ENCODE measurements at places on chromosomes 7 and 10.

DNA sequence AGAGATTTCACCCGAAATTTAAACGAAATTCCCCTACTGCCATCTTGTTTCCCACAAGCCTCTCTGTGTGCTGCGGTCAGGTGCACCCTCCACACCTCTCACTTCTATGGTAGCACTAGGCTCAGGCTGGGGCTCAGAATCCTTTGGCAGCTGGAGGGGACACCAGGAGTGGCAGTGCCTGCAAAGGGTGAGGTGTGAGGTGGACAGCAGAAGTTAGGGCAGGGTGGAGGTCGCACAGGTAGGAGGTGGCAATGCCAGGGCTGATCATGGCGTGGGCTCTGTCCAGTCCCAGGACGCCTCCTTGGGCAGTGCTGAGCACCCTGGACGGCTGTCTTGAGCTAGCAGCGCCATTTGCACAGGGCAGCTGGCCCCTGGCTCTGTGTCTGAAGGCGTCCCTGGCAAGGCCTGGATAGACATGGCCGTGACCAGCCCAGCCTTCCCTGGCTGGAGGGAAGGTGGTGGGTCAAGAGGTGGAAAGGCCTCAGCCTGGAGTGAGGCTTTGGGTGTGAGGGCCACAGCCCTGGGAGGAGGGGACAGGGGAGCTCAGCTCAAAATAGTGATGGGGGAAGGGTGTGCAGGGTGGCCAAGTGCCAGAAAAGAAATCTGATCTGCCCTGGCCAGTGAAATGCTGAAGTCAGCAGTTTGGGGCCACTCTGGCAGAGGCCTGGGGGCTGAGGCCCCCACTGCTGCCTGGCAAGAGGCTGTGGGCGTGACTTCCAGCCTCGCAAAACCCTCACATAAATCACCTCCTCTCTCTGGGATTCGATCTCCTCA is 40.0 kb downstream of the ZCCHC24 start:
- DNase-seq = no peak

GRCh38 chr7:74518041-74518440 is 64.3 kb downstream of the GTF2IRD1 start:
- DNase-seq = no peak

DNA sequence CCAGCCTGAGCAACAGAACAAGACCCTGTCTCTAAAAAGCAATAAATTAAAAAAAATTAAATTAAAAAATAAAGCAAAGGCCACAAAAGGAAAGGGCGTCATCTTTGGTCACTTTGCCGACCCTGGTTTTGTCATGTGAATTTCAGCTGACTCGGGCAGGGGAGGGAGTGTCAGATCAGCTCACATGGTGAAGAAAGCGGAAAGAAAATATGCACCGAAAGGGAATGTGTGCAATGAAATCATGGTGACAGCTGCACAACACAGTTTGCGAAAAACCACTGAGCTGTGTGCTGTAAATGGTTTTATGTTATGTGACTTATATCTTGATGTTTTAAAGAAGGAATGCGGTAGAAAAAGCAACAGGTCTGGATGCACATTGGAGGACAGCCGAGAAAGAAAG is 39.8 kb downstream of the RCC1L start:
- no peak for DNase-seq

DNA sequence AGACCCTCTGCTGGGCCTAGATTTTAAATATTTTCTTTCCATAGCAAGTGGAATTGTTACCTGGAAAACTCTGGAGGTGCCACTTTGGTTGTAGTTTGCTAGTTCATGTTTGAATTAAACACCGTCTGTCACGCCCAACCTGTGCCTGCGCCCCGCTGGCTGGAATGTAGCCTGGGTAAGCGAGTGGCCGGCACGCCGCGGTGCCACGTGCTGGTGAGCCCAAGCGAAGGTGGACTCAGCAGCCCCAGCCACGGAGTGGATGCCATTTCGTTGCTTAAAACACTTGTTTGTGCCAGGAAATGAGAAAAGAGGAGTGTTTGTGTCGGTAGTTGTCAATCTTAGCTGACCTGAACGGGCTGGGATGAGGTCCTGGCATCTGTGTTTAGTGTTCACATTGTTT is 2.7 kb downstream of the GET4 start:
- no peak for DNase-seq

DNA sequence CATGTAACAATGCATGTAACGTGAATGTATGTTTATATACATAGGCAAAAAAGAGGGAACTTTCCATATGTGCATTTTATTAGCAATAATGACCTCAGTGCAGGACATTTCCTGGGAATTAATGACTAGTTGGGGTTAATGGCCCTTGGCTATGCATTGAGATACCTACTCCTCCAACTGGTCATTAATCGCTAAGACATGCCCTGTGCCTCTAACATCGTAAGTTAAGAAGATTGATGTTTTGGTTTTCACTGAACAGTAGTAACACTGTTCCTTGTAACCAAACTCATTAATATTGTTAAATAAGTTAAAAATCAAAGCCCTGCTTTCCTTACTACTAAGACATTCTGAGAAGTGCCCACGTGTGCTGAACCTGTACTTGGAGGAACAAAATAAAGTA is 61.7 kb downstream of the SEMA3D start:
- DNase-seq = no peak

GRCh38 chr10:127945341-127945758 is 38.4 kb downstream of the PTPRE start:
- DNase-seq = no peak

DNA sequence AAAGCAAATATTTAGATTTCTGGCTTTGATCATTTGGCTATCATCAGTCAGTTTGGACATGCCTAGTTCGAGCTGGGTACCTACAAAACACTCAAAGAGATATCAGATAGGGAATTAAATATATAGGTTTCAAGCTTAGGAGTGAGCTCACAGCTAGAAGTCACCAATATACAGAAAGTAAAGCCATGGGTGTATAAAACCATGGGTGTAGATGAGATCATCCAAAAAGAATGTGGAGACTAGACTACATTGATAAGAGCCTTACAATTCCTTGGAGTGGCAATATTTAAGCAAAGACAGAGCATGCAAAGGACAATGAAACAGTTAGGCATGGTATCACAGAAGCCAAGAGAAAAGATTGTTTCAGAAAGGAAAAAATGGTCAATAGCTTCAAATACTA is 7.2 kb upstream of the RALA start:
- no peak for DNase-seq

- DNase-seq = peak; percentile 50
Observed at GRCh38 chr7:107167483-107168232, 1.1 kb upstream of the HBP1 start.

DNA sequence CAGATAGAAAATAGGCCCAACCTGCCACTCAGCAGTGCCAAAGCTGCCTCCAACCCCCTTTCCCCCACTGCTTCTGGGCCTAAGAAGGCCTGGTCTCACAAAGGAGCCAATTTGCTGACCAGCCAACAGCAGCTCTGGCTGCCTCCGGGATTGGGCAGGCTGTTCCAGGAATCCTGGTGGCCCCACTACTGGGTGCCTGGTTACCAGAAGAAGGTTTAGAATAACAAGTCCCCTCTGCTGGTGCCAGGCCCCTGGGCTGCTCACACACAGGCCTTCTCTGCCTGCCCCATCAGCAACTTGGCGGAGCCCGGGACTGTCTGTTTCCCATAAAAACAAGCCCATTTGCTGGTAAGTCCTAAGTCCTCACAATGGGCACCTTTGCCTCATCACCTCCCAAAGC is 1.2 kb downstream of the PHKG1 start:
- no peak for DNase-seq

GRCh38 chr7:155810770-155811559 is 1.3 kb downstream of the SHH start:
- no peak for DNase-seq

- no peak for DNase-seq
Observed at GRCh38 chr10:114279289-114279688, 40.2 kb downstream of the VWA2 start.

GRCh38 chr10:1035201-1035600 is 9.5 kb upstream of the IDI2 start:
- no peak for DNase-seq

DNA sequence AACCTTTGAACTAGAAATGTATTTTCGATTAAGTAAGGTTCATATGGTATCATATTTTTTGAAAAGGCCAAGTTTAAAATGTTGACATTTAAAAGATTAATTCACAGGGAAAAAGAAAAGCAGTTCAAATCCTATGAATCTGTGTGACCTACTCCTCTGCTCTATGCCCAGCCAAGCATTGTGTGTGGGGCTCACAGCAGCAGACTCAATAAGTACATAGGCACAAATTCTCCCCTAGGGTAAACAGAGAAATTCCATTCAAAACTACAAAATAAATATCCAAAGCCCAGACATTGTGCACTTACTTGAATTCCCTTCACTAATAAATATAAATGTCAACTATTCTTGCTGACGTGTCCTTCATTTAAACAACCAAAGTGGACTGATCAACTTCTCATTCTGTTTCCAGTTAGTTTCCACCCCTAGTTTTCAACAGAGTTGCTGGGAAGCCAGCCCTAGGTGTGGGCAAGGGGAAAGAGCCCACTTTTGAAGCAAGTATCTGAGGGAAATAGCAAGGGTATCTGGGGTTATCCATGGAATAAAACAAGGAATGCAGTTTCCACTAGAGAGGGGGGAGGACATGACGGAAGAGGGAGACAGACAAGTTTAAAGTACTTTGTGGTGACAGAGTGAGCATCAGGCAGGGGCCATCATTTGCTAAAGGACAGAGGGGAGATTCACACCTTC is 533.3 kb downstream of the SORCS1 start:
- DNase-seq = no peak

GRCh38 chr10:119614686-119615085 is 17.9 kb upstream of the TIAL1 start:
- no peak for DNase-seq

Measured in stimulated activated CD8-positive, alpha-beta memory T cell treated with anti-CD3 and anti-CD28 coated beads, Interleukin-7, amount 100 ng/mL, for 48 hours (primary cell).